M059J (cell line): ENCODE measurements at places on chromosomes 11 and 22. TPM values are rescaled to one million over a fixed set of nuclear protein-coding genes. Genes with fewer than 3 reads are reported as not detected.

- DNase-seq = peak; percentile 59
Observed at GRCh38 chr22:24435861-24436371, 8.5 kb downstream of the ADORA2A start.

DNA sequence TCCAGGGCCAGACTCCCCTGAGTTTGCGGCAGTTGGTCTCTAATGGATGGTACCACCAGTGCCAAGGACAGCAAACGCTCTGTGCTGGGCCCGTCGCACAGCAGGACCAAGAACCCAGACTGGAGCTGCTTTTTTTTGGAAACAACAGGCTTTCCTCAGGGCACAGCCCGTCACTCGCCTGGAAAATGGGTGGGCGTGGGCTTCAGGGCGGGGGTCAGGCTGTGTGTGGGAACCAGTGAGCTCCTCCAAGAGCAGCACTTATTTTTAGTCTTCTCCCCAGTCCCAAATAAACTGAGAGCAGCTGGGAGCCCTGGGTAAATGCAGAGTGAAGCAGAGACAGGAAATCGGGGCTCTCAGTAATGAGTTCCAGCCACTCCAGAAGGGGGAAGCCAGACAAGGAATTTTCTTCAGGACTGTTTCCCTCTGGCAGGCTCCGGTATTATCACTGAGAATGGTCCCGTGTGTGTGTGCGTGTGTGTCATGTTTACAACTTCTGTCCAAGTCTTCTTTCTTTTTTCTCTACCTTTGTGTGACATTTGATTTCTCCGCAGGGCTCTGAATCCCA is 63.0 kb downstream of the PPFIBP2 start:
- DNase-seq = peak; percentile 29

GRCh38 chr11:102279641-102280170 is 37.6 kb upstream of the BIRC3 start:
- DNase-seq = peak; percentile 77

DNA sequence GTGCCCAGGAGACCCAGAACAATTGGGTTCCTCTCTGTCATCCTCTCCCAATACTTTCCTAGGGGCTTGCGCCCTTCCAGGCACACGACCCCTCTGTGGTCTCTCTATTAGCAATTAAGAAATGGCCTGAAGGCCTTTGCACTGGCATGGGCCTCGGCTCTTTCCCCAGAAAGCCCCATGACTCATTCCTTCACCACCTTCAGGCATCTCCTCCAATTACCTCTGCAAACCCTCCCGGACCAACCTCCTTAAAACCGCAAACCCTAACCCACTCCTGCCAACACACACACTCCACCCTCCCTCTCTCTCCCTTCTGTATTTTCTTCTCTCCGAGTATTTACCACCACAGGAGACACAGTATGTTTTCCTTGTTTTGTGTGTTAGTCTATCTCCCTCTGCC is 36.7 kb downstream of the LARGE1 start:
- DNase-seq = peak; percentile 72

GRCh38 chr11:94664346-94664745 is 97.2 kb downstream of the PIWIL4 start:
- peak; percentile 74 for DNase-seq

- no peak for DNase-seq
Observed at GRCh38 chr11:111095327-111095726, 150.2 kb upstream of the POU2AF2 start.

GRCh38 chr11:14539982-14540421 is 19.8 kb upstream of the PSMA1 start:
- DNase-seq = no peak

DNA sequence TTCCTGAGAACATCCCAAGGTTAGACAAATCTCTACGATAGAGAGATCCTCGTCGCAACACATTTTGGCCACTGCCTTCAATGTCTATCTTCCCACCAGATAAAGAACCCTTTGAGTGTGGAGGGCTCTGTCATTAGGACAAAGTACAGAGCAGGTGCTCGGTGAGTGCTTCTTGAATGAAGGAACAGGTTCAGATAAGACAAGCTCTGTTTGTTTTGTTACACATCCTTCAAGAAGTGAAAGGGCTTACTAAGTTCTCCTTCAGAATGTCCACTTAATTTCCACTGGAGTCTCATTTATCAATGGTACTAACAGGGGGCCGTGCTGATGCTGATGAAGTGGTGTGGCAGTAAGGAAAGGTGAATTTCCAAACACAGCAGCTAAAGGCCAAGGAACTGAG is 89.4 kb downstream of the SYN3 start:
- no peak for DNase-seq

- DNase-seq = no peak
Observed at GRCh38 chr22:31919730-31920129, 24.6 kb upstream of the YWHAH start.

DNA sequence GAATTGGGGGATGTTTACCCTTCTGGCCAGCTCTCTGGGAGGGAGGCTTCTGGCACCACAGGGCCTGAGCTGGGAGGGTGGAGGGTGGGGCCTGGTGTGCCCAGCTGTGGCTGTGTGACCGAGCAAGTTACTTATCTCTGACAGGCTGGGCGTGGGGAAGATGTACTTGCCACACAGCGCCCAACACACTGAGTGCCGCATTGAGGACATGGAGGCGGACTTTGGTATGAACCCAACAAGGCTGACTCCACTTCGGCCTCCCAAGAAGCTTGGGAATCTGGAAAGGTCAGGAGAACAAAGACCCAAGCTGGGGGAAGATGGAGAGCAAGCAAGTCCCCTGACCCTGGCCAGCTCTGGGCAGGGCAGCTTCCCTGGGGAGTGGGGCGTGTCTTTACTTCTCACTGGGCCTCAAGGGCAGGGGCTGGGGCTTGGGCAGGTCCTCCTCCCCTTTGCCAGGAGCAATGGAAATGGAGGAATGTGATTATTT is 2.4 kb upstream of the MGAT3 start:
- no peak for DNase-seq

DNA sequence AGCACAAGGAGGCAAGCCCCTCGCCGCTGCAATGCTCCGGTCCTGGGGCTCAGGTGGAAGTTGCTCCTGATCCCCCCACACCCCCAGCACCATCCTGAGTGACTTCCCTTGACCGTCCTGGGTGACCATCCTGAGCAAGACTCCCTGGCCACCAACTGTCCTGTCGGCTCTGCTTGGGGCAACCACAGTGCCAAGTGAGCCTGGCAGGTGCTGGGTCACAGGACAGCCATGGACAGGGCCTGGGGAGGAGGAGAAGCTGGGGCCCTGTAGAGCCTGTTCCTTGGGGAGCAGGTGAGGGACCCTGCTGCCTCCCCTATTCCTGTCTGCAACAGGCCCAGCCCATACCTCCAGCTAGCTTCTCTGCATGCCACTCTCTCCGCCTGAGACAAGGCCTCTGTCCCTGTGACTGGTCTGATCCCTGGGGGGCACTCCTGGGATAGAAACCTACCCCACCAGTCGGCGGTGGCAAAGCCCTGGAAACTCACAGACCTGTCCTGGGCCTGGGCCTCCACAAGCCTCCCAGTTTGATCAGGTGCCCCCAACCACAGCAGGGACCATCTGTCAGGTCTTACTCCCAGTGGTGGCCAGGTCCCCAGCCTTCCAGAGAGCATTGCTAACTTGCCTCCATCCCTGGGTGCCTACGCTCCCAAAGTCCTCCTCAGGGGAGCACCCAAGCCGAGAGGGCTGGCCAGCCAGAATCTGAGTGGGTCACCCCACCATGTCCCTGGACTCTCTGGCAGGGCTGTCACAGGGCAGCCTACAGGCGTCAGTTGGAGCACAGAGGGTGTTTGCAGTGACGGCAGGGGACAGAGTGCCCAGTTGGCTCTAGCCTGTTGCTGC is 68.7 kb upstream of the WNT7B start:
- peak; percentile 21 for DNase-seq

GRCh38 chr11:64136765-64137441 is 29.0 kb downstream of the MACROD1 start:
- no peak for DNase-seq

DNA sequence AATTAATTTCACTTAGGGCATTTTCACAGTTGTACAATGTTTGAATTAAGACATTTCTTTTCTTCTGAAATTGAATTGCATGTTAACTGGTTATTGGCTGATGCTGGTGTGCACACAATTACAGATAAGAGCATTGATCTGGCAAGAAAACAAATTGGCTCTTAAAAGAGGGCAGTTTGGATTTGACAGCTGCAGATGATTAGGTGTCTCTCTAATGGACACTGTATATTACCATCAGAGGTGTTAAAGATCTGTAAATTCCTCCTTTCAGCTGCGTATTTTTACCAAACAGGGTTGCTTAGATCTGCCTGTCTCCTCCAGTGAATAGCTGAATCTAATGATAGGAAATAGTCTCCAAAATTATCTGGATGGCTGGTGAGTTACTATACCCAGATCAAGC is 198.5 kb downstream of the BLID start:
- DNase-seq = no peak

GRCh38 chr11:71525938-71526495 is 1.1 kb upstream of the KRTAP5-7 start:
- no peak for DNase-seq

DNA sequence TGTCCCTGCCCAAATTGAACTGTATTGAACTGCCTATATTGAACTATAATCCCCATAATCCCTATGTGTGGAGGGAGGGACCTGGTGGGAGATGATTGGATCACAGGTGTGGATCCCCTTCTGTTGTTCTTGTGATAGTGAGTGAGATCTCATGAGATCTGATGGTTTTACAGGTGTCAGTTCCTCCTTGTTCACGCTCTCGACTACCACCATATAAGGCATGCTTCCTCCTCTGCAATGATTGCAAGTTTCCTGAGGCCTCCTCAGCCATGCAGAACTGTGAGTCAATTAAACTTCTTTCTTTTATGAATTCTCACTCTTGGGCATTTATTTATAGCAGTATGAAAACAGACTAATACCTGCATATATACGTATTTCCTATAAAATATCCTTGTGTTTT is 206.5 kb upstream of the PDGFD start:
- no peak for DNase-seq

- DNase-seq = no peak
Observed at GRCh38 chr11:92907671-92908070, 61.8 kb upstream of the MTNR1B start.

DNA sequence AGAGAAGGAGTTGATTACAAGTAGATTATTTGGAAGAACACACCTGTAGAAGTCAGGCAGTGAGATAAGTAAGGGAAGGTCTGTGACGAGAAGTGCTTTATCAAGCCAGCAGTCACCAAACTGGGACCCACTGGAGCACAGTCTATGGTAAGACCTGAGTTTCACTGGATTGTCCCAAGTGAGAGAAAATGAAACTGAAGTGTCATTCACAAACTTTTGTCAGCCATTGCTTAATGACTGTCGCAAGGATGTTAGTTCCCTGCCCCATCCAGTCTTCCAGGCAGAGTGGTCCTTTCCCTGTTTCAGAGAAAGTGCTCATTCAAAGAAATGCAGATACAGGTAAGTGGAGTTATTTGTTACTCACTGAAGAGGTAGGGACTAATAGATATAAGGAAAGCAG is 728.0 kb upstream of the TENM4 start:
- DNase-seq = no peak

DNA sequence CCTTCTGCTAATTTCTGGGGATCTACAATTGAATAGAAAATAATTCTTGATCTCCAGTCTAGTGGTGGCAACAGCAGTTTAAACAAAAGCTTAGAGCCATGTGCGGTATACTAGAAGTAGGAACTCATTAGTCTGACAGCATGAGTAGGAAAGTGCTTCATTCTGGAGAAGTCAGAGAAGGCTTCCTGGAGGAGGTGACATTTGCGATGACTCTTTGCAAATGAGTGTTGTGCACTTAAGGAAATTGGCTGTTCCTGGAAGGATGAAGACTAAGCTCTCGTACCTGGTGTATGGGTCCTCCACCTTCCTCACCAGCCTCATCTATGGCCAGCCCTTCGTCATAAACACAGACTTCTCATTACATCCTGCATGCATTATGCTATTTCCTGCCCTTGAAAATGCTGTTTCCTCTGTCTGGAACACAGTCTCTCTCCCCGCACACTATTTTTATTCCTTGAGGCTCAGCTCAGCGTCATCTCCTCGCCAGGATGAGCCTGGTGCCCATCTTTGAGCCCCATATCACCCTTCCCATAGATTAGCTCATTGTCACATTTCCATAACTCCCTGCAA is 132.9 kb downstream of the PKNOX2 start:
- DNase-seq = no peak

Gene ZC3H12C
- 11.9 and 14.8 TPM in 2 replicates for total RNA-seq

Gene IGLL1
- not detected in 2 replicates for total RNA-seq

Gene LRRC55
- total RNA-seq = not detected in 2 replicates

Gene KDELR3
- total RNA-seq = 58.5 and 83.7 TPM in 2 replicates

Gene FOLR3
- total RNA-seq = 0.17 and 1.4 TPM in 2 replicates

Gene POU2AF3
- not detected in 2 replicates for total RNA-seq

Gene CALCA
- total RNA-seq = not detected in 2 replicates

Gene APOL3
- total RNA-seq = 11.7 and 12.4 TPM in 2 replicates
